ENCODE measurements at places on chromosomes 2 and 18. TPM values are rescaled to one million over a fixed set of nuclear protein-coding genes. Genes with fewer than 3 reads are reported as not detected.
A peak's percentile ranks its signal among the peaks of the same experiment; 100 is the strongest.

Gene CTNNA2
- total RNA-seq = 0.16 TPM

GRCh38 chr18:31633392-31634330 lies 42.0 kb downstream of the TTR start:
- no peak for DNase-seq

Gene LINC00305
- not detected for total RNA-seq

DNA sequence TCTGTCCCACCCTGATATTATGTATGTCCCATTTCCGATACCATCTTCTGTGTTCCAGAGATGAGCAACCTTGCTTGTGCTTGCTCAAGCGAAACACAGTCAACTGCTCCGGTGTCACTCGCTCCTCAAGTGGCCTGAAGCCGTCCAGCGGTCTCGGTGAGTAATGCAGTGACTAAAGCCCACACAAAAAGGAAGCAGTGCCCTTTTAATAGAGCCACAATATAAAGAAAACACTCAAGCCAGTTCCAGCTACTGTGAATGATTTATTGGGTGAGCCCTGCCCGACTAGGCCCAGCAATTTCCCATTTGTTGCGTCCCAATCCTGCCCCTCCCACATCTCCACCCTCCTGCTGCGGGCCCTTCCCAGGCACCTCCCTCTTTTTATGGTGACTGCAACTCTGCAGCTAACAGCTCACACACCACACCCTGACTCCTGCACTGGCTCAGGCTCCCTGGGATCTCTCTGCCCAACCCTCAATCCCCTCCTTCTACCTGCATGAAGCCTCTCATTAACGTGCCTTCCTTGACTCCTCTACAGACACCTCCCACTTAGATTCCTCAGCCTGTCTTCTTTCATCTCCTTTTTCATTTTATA lies 44.2 kb upstream of the DSC1 start:
- DNase-seq = peak; percentile 80
